ENCODE measurements at places on chromosomes 1 and 21.

- DNase-seq, result peak; percentile 44
Measured at GRCh38 chr1:39258146-39258924, 53.8 kb downstream of the MACF1 start.

DNA sequence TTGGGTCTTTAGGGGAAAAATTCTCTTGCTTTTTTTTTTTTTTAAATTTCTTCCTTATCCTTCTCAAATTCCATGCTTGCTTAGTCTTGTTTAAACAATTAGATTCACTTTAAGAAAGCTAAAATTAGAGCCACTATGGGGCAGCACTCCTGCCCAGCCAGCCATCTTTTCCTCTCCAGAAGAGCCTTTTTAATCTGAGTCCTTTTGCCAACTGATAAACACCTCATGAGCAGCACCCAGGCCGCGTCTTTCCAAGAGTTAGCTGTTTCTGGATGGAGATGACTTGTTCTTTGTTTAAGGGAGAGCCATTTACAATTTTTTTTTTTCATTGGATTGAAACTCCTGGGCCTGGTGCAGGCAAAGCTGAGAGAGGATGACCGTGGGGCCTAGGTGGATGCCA lies 53.3 kb upstream of the TSPAN2 start:
- DNase-seq, result no peak

DNA sequence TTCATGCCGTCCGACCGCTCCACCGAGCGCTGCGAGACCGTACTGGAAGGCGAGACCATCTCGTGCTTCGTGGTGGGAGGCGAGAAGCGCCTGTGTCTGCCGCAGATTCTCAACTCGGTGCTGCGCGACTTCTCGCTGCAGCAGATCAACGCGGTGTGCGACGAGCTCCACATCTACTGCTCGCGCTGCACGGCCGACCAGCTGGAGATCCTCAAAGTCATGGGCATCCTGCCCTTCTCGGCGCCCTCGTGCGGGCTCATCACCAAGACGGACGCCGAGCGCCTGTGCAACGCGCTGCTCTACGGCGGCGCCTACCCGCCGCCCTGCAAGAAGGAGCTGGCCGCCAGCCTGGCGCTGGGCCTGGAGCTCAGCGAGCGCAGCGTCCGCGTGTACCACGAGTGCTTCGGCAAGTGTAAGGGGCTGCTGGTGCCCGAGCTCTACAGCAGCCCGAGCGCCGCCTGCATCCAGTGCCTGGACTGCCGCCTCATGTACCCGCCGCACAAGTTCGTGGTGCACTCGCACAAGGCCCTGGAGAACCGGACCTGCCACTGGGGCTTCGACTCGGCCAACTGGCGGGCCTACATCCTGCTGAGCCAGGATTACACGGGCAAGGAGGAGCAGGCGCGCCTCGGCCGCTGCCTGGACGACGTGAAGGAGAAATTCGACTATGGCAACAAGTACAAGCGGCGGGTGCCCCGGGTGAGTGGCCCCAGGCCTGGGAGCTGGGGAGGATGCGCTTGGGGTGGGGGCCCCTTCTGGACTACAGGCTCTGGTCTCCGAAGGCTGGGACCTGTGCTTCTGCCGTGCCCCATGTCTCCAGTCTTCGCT lies 1.1 kb downstream of the SKI start:
- DNase-seq, result peak; percentile 45

DNA sequence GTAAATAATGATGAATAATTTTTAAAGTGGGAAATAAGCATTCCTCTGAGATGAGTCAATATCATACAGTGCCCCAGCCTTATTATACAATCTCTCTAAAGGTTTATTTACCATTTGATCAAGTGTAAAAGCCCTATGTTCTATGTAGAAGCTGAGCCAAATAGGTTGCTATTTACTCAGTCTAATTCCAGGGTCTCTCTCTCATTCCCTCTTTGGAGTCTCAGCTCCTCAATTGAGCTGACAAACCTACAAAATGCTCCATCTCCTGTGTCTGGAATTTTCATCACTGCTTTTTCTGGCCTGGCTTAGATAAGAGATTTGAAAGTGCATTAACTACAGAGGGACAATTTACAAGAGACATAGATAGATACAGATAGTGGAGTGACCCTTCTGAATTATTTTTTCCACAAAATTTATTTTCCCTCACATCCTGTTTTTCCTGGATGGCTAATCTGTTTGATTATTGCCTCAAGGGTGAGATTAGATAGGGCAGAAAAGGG lies 24.8 kb upstream of the USH2A start:
- no peak for DNase-seq

DNA sequence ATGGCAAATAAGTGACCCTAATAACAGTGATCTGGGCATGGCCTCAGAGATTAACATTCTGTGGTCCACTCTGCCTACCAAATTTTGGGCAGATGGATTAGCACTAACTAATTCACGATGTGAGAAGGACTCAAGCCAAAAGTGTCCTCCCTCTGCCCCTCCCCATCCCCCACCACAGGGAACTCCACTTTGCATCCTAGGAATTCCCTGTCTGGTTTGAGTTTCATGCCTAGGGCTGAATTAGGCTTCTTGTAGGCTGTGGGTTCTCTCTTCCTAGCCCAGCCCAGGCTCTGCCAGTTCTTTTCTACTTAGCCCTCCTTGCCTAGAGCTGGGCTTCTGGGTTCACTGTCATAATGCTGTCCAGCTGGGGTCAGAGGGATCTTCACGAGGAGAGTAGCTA lies 64.1 kb downstream of the ATP2B4 start:
- DNase-seq, result no peak

- peak; percentile 63 for DNase-seq
Measured at GRCh38 chr1:30801771-30802198, 44.2 kb upstream of the LAPTM5 start.

DNA sequence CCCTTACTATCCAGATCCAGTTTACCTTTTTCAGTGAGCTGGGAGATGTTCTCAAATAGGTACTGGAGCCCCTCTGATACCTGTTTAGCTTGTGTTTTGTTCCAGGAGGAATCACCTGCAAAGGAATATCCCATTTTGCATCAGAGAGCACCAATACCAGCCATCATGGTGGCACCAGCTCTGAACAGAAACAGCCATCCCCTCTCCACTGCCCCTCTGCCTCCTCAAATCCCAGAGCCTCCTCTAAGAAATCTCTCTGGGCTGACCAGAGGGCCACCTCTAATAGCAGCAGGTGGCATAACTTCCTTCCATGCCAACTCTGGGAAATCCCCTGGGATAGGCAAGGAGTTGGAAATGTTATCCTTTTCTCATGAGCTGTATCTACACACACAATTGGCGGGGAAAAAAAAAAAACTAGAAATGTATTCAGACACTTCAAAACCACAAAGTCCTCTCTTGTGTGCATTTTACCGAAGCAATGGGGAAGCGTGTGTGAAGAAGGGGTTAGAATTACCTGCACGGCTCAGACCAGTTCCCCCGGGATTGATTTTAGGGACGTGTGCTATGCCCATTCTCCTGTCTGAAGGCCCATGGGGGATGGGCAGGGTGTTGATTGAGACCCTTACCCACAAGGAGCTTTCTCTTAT lies 2.4 kb downstream of the PGLYRP4 start:
- DNase-seq, result no peak

DNA sequence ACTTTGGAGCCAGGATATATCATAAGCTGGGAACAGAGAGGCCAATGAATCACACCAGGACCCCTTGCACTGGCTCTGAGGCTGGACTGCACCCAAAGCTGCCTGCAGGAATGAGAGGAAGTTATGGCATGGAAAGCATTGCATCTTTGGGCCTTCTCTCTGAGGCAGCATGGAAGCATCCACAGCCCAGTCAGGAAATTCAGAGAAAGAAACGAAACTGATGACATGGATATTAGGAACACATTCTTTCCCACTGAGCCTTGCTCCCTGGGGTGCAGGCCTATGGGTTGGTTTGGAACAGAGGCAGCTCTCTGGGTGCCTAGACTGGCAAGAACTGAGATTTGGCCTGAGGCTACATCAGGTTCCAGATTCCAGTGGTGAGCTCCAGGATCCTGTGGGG lies 98.6 kb downstream of the NGF start:
- no peak for DNase-seq

- DNase-seq, result no peak
Measured at GRCh38 chr1:12553963-12554362, 64.0 kb downstream of the DHRS3 start.

DNA sequence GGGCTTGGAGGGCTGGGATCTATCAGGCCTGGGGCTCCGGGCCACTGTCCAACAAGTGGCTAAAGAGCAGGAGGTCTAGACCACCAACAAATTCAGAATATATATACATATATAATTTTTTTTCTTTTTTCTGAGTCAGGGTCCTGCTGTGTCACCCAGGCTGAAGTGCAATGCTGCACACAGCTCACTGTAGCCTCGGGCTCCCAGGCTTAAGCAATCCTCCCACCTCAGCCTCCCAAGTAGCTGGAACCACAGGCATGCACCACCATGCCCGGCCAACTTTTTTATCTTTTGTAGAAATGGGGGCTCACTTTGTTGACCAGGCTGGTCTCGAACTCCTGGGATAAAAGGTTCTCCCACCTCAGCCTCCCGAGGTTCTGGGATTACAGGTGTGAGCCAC lies 6.8 kb upstream of the LAPTM5 start:
- no peak for DNase-seq

GRCh38 chr1:22349362-22350043 lies 102.1 kb upstream of the ZBTB40 start:
- no peak for DNase-seq

DNA sequence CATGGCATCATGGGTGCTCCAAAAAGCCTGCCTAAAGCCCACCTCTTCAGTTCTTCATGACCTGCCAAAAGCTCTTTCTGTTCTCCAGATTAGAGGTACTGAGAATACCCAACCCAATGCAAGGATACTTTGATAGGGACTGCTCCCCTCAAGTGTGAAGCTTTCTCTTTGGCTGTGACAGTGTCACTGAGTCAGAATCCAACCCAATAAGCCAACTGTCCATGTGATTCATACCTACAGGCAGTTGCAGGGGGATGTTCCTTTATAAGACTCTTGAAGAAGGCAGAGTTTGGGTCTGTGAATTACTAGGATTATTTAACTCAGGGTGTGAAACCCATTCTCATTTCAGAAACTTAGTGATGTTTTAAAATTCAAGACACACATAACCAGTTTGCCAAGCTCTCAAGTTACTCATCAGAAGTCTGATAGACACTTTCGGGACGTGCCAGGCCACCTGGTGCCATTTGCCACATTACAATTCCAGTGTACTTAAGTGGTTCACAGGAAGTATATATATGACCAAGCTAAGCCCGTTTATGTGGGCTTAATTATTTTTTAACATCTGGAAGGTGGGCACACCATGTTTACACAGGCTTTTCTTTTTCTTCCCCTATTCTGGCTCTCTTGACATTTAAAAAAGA lies 265.8 kb downstream of the NFIA start:
- DNase-seq, result no peak

GRCh38 chr1:96360036-96360795 lies 361.4 kb upstream of the PTBP2 start:
- no peak for DNase-seq

DNA sequence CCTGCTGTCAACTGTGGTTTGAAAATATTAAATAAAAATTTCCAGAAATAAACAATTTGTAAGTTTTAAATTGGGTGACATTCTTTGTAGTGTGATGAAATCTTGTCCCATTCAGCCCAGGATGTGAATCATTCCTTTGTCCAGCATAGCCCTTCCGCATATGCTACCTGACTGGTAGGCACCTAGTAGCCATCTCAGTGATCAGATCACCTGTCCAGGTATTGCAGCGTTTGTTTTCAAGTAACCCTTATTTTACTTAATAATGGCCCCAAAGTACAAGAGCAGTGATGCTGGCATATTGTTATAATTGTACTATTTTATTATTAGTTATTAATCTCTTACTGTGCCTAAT lies 351.6 kb upstream of the B3GALT2 start:
- DNase-seq, result no peak

DNA sequence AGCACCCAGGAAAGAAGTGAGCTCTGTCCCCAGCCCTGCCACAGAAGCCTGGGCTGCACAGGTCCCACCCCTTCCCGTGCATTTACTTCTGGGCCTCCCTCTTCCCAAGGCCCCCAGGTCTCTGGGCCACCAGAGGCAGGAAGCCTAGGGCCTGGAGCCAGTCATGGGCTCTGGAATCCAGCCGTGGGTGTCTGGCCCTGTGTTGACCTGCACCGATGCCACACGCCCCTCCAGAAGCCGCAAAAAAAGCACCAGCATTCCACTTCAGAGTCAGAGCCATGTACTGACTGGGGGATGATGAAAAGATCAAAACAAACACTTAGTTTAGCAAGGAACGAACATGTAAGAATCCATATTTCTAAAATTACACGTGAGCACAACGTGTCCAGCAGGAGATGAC lies 141.7 kb downstream of the NPHP4 start:
- no peak for DNase-seq

- DNase-seq, result no peak
Measured at GRCh38 chr1:52588535-52588934, 13.6 kb upstream of the GPX7 start.

GRCh38 chr1:15405106-15405850 lies 4.4 kb upstream of the EFHD2 start:
- DNase-seq, result no peak

DNA sequence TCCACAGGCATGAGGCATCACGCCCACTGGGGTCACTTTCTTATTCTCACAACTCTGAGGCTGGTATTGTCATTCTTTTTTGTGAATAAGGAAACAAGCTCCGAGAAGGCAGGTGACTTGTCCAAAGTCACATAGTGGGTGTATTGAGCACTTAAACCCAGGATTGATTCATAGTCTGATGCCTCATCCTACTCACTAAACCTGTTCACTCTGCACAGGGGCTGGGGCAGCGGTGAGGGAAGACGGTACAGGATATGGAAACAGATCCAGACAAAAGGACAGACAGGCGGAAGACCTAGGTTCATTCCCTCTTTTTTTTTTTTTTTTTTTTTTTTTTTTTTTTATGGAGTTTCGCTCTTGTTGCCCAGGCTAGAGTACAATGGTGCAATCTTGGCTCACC lies 56.6 kb downstream of the NKAIN1 start:
- DNase-seq, result no peak

DNA sequence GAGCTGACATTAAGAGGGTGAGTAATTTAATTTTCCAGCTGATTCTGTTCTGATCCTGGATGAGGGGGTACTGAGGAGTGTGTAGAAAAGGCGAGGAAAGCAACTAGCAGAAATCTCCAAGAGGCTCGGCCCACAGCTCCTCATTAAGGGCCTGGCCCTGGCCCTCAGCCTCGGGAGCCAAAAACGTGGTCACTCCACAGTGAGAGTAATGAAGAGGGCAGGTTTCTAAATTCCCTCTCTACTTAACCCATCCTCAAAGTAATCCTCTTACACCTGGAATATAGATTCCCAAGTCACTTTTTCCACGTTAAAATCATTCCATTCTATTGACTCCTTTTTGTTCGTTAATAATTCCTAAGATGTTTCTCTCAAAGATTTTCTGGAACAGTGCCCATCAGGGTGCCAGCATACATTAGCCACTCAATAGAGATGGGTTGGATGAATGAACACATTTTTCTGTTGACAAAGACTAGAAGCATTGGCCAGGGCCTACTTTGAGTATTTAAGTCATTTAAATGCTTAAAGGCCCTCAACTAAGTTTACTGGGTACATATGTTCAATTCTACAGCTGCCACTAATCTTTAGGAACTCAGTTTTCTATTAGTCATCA lies 1.1 kb upstream of the COL11A1 start:
- DNase-seq, result no peak

Data from stimulated activated CD4-positive, alpha-beta T cell treated with anti-CD3 and anti-CD28 coated beads, Interleukin-12 subunit alpha, Interleukin-12 subunit beta, amount 100 ng/mL, for 24 hours (primary cell).